ENCODE measurements at places on chromosomes 3 and 15. TPM values are rescaled to one million over a fixed set of nuclear protein-coding genes. Genes with fewer than 3 reads are reported as not detected.

DNA sequence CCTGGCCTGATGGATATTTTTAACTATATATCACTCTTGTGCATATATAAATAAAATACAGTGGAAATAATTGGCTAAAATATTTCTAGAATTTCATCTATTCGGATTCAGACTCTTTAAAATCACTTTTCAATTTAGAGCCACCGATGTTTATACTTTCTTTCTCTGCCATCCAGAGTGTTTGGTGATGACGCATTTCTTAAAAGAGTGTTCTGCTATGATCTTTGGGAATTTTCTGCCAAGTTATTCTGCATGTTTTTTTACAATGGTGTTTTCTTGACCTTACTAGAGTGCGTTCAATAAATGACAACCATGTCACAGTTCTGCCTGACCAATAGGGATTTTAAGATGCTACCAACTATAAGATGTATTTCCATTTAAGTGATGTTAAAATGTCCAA lies 30.2 kb downstream of the PPP2R3A start:
- DNase-seq: no peak

The MGLL gene
- total RNA-seq: 200 TPM

DNA sequence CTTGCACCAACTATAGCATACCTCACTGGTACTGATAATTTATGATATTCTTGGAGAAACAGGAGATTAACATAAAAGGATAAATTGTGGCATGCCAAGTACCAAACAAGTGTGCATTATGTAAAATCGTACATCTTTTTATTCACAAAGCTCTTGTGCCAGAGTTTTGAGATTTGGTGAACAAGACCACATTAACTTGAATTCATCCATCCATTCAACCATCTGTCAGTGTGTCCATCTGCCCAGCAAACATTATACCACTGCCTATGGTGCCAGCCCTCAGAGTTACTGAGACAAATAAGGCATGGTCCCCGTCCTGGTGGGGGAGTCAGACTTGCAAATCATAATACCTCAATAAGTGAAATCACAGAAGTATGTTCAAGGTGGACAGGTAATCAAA lies 17.0 kb upstream of the NEO1 start:
- DNase-seq: no peak

The ABI3BP gene
- 34.6 TPM for total RNA-seq

DNA sequence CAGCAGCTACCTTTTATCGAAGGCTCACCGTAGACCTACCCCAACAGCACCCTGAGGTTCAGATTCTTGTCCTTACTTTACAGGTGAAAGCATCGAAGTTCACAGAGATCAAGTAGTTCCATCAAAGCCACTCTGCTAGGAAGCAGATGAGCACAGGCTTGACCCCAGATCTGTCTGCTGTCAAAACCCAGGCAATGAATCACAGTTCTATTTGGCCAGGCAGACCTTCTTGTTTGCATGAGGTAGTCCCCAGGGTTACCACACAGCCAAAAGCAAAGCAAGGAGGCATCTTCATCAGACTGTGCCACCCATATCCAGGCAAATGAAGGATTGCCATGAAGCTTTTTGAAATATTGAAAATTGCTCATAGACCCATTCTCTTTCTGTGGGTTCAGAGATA lies 33.0 kb downstream of the HES1 start:
- DNase-seq: no peak

All from colonic mucosa (tissue), 4 donors.